MM.1S (cell line): ENCODE measurements at places on chromosomes 1 and 21.

DNA sequence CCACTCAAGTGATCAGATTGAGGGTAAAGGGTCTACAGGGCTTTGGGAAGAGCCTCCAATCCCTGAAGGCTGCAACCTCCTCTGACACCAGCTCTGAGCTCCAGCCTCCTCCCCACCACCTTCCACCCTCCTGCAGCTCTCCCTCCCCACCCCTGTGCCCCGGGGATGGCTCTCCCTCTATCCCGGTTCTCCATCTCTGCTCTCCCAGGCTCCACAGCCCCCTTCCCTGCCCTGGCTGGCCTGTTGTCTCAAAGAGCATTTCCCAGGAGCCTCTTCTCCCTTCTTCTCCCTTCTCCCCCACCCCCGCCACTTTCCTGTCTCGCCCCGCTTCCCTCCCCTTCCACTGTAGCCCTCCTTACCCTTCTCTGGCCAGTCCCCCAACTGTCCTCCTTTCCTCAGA, 1.1 kb downstream of the PLEKHA6 start:
- no peaks in the 10 kb centered on the region for H3K36me3 ChIP-seq
- no peak overlapping the region for H3K4me3 ChIP-seq
- no peak for DNase-seq

- H3K27ac ChIP-seq = no peak overlapping the region
- no peaks in the 10 kb centered on the region for H3K27me3 ChIP-seq
- H3K4me1 ChIP-seq = 0 out of 2 replicates have a peak, but pooled peaks cover 7% of the 10 kb centered on the region
- DNase-seq = no peak
- no peak overlapping the region for H3K4me3 ChIP-seq
Observed at GRCh38 chr1:197695961-197696360, 79.3 kb downstream of the DENND1B start.

DNA sequence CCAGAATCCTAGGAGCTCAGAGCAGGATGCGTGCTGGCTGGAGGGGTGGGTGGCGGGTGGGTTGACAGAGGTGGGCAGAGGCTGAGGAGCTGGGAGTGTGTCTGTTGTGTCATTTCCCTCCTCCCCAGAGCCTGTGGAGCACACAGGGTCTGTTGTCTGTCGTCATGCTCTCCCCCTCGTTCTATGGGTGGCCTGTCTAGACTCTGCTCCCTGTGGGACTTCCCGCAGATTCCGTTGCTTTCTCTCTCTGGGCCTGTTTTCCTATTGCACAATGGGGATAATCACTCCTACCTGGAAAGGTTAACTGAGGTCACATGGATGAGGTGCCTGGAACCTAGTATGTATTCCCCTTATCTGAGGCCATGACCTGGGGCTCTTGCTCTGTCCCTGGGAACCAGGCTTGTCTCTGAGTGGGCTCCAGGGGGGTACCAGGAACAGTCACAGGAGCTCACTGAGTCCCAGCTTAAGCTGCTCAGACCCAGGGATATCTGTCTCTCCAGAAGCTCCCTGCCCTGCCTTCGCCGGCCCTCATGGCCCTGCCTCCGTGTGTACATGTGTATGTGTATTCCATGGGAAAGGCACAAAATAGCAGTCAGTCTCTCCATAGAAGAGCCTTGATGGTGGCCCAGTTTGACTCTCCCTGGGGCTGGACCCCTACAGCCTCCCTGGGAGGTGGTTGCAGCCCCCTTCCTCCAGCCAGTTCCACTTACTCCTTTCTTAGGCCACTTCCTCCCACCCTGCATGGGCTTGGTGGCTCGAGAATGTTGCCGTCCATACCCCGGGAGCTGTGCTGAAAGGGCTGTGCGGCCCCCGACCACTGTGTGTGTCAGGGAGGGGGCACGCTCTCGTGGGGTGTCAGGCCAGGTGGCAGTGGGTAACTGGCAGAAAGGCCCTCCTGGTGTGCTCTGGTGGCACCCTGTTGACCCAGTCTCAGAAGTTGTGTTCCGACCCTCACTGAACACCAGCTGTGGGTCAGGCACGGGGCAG, 17.9 kb downstream of the PTPRF start:
- no peak for DNase-seq
- no peaks in the 10 kb centered on the region for H3K27me3 ChIP-seq
- H3K4me1 ChIP-seq = 0 out of 2 replicates have a peak, but pooled peaks cover 7% of the 10 kb centered on the region

DNA sequence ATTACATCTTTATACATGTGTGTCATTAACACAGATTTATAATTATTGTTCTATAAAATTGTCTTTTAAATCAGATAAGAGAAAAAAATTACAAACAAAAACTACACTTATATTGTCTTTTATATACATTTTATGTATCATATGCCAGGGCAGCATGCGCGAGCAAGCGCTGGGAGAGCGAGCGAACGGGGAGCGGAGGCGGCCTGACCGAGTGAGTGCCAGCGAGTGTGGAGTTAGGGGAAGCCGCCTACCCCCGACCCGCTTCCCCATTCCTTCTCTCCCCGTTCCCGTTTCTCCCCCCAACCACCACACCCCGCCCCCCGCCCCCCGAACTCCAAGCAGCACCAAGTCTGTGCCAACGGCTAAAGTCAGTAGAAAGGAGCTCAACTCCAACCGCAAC, 23.0 kb upstream of the SLAMF1 start:
- no peaks in the 10 kb centered on the region for H3K36me3 ChIP-seq
- DNase-seq = no peak
- H3K4me3 ChIP-seq = no peak overlapping the region
- H3K4me1 ChIP-seq = peaks cover 58% of the 10 kb centered on the region
- H3K27ac ChIP-seq = no peak overlapping the region
